Fibroblast of skin of scalp (primary cell): ENCODE measurements at places on chromosomes 7 and 10.
A peak's percentile ranks its signal among the peaks of the same experiment; 100 is the strongest.

- no peak for DNase-seq
Observed at GRCh38 chr10:106947643-106948042, 216.9 kb downstream of the SORCS1 start.

DNA sequence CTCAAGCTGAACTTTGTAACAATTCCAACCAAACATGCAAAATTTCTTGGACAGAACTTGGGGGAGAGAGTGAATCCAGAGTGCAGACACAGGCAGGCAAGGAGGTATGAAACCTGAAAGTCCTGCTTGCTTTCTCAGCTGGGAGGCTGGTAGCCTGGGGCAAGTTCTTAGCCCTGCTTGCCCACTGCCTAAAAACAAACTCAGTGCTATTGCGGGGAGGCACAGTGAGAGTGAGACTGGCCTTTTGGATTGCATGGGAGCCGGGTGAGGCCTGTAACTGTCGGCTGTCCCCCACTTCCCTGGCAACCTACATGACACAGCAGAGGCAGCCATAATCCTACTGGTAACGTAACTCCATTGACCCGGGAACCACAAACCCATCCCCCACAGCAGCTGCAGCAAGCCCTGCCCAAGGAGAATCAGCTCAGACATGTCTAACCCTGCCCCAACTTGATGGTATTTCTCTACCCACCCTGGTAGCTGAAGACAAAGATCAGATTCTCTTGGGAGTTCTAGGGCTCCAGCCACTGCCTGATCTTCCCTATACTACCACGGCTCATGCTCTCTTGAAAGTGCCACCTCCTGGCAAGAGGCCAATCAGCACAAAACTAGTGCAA is 663.6 kb downstream of the GRM8 start:
- DNase-seq, result no peak

DNA sequence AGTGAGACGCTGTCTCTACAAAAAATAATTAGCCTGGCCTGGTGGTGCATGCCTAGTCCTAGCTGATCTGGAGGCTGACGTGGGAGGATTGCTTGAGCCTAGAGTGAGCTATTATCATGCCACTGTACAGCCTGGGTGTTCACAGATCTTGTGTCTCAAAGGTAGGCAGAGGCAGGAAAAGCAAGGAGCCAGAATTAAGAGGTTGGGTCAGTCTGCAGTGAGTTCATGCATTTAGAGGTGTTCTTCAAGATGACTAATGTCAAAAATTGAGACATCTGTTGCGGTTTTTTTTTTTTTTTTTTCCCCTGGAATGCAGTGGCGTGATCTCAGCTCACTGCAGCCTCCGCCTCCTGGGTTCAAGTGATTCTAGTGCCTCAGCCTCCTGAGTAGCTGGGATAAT is 5.4 kb downstream of the PPIA start:
- DNase-seq, result peak; percentile 32

DNA sequence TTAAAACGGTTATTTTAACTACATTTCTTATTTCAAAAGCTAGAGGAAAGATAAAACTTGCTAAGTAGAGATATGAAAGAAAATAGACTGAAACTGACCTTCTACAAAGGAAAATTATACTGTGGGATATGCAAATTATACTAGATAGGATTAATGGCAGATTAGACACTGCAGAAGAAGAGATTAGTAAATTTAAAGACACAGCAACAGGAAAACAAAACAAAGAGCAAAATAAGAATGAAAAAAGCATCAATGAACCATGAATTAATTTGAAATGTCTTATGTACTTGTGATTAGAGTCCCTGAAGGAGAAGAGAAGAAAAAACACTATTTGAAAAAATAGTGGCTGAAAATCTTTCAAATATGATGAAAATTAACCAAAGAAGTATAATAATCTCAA is 52.3 kb downstream of the RNF32 start:
- no peak for DNase-seq

- DNase-seq, result no peak
Observed at GRCh38 chr7:49398236-49398635, 375.2 kb upstream of the VWC2 start.

DNA sequence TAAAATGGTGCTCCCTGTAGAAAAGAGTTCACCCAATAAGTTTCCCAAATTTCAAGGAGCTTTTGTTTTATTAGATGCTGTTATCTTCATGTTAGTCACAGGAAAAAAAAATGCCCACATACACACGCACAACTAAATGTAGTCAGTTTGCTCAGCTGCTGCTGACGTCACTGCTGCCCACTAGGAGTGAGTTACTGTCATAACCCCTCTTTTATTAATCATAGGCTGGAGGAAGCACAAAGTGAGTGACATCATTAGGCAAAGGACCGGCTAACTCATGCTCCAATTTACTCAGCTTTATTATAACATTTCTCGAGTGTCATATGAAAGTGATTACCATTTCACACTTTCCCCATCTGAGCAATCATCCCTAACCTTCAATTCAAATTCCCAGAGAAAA is 6.7 kb upstream of the INHBA start:
- DNase-seq, result peak; percentile 87

GRCh38 chr10:78078539-78079330 is 45.1 kb downstream of the RPS24 start:
- DNase-seq, result no peak

GRCh38 chr10:2836921-2837662 is 230.3 kb upstream of the PFKP start:
- peak; percentile 16 for DNase-seq

GRCh38 chr7:114392686-114393085 is 21.9 kb upstream of the FOXP2 start:
- peak; percentile 55 for DNase-seq

- peak; percentile 96 for DNase-seq
Observed at GRCh38 chr10:17673471-17674061, 29.6 kb downstream of the STAM start.

DNA sequence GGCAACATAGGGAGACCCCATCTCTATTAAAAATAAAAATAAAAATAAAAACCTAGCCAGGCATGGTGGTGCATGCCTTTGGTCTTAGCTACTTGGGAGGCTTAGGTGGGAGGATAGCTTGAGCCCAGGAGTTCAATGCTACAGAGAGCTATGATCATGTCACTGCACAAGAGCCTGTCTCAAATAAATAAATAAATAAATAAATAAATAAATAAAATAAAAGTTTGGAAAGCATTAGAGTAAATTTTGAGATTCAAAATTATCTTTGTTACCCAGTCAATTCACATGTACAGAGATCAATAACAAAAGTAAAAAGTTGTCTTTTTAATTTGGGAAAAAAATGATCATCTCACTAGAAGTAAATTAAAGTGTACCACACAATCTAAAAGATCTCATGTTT is 255.8 kb upstream of the MYO3A start:
- DNase-seq, result no peak

- DNase-seq, result no peak
Observed at GRCh38 chr7:132574223-132574622, 2.0 kb downstream of the PLXNA4 start.

- DNase-seq, result no peak
Observed at GRCh38 chr7:119028736-119029135, 804.2 kb downstream of the ANKRD7 start.

GRCh38 chr7:37201003-37201875 is 247.4 kb downstream of the ELMO1 start:
- DNase-seq, result peak; percentile 72

GRCh38 chr10:114930320-114930719 is 7.7 kb upstream of the TRUB1 start:
- peak; percentile 80 for DNase-seq
